ENCODE measurements at places on chromosomes 16 and 17.

- DNase-seq = no peak
Measured at GRCh38 chr16:68954911-68955635, 111.7 kb downstream of the TANGO6 start.

DNA sequence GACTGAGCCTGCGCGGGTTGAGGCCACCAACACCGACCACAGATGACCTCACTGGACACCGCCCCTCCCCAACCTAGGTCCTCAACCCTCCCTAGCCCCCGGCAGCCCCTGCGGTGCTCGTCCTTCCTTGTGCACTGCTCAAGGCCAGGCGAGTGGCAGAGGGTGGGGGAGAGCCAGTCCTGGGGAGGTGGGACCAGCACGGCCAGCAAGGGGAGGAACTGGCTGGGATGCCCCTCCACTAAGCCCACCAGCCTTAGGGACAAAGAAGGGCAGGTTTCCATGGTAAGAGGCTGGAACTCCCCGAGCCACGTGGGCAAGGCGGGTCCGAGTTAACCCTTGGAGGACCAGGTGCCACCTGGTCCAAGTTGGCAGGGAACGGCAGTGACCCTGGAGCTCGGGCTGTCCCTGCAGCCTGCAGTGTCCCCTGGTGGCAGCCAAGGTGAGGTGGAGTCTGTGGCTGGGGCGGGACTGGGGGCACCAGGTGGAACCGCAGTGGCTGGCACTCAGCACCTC is 9.2 kb downstream of the FSCN2 start:
- peak; percentile 83 for DNase-seq

DNA sequence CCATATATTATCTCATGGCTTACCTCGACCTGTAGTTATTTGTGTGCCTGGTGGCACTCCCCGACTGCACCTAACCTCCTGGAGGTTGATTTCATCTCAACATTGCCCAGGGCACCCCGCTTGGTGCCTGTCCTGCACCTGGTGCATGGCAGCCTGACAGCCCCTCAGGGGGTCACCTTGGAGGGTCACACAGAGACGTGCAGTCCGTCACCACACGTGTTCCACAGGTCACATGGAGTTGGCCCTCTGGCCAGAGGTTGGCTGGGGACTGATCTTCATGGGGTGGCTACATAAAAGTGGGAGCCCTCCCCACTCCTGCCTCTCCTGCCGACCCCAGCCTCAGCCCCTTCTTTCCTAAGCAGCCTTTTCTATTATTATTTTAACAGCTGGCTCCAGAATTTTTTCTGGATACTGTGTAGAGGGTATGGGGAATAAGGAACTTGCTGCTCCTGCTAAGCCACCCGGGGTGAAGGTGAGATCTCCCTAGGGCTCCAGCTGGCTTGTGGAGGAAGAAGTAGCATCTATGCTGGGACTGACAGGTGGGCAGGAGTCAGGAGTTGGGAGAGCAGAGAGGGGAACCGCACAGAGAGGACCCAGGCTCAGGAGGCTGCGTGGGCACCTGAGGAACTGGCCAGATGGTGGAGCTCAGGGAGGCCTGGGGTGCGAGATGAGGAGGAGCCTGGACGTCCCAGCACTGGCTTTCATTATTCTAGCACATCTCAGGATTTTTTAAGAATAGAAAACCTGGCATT is 12.5 kb upstream of the NKD1 start:
- no peak for DNase-seq

GRCh38 chr17:7686222-7687071 is 843 bp downstream of the TP53 start:
- peak; percentile 37 for DNase-seq

GRCh38 chr17:66002063-66002585 is 189.8 kb downstream of the CEP112 start:
- DNase-seq = no peak

DNA sequence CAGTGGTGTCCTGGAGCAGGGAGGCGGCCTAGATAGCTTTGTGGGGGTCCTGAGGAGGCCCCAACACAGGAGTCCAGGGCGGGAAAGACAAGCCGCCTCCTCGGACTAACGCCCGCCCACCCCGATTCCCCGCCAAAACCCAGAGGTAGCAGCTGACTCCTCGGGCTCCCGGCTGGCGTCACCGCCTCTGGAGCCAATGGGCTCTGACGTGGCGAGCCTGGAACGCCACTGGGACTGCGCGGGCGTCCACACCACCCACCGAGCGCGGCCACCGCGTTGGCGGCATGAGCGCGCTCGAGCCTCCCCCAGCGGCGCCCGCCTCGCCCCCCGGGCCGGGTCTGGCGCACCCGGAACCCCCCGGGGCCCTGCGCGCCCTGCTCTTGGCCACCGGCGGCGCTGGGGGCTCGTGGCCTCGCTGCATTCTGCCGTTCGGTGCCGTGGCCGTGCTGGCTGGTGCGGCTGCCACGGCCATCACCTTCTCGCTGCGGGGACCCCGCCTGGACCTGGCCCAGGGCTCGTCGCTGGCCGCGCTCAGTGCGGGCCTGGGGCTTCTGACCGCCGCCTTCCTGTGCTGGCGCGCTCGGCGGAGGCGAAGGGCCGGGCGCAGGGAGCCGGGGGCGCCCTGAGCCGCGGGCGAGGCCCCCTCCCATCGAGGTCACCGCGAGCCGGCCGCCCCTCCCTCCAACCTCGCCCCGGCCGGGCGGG is 3.4 kb upstream of the NTN3 start:
- DNase-seq = no peak

GRCh38 chr16:88636488-88637265 is 1.7 kb upstream of the IL17C start:
- DNase-seq = no peak

- DNase-seq = no peak
Measured at GRCh38 chr17:48527547-48527932, 3.3 kb downstream of the HOXB1 start.

DNA sequence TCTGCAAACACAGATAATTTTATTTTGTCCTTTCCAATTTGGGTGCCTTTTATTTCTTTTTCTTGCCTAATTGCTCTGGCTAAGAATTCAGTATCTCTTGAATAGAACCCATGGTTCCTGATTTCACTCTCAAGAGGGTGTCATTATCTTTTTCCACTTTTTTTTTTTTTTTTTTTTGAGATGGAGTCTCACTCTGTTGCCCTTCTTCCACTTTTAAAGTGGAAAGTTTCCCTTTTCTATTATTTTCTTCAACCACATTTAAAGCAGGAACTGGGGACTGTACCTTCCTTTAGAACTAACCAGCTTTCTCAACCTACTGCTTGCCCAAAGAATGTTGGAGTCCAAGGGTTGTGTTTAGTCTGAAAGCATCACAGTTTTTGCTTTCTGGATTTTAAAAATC is 31.1 kb downstream of the SLFN11 start:
- DNase-seq = no peak

DNA sequence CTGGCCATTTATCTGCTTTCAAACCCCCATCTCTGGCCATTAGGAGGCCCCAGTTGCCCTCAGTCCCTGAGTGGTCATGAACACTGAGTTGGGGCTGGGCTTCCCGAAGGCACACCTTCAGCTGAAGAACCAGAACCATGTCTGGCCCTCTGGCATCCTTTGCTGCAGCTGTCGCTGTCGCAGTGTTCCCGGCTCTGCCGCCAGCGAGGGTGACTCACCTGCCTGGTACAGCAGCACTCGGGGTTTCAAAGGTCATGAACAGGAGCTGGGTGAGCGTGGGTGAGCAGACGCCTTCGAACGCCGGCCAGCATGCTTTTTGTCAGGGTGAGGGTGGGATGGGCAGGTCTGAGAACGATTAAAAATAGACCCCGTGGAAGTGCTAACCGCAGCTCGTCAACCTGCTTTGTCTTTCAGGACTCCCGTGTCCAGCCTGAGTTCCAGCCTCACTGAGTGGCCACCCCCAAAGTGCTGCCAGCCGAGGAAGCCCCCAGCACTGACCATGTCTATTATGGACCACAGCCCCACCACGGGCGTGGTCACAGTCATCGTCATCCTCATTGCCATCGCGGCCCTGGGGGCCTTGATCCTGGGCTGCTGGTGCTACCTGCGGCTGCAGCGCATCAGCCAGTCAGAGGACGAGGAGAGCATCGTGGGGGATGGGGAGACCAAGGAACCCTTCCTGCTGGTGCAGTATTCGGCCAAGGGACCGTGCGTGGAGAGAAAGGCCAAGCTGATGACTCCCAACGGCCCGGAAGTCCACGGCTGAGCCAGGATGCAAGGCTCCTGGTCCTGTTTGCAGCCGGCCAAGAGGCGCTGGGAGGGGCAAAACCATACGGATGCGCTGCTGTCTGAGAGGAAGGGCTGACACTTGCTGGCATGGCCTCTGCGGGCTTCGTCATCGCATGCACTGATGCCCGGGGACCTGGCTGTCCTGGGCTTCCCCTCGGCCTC is 7.6 kb downstream of the SNN start:
- no peak for DNase-seq

- DNase-seq = no peak
Measured at GRCh38 chr17:11538366-11538765, 59.9 kb upstream of the DNAH9 start.

DNA sequence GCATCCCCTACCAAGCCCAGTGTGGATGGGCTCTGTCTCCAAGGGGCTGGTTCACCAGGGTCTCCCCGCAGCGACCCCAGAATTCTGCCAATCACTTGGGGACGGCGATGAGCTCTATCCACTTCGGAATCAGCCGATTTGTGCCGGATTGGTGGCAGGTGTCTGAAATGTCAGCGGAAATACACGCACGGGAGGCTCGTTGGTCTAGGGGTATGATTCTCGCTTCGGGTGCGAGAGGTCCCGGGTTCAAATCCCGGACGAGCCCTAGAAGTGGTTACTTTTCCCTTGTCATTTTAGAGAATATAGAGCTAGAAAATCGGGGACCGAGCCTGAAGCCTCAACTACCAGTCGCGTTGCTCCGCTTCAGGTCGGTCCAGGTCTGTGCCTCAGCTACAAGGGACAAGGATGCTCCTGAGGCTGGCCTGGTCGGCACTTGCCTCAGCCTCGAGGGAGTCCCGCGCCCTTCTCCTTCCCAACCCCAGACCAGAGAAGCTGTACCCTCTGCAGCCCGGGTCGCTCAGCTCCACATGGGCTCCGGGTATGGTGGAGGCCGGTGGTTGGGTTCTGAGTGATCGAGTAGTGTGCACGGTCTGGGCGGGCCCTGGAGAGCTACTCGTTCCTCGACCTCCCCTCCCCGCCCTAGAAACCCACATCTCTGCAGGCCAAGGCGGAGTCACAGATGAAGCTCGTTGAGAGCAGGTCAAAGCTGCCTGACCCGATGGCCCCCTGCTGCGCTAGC is 16.0 kb upstream of the OR1F1 start:
- peak; percentile 49 for DNase-seq

DNA sequence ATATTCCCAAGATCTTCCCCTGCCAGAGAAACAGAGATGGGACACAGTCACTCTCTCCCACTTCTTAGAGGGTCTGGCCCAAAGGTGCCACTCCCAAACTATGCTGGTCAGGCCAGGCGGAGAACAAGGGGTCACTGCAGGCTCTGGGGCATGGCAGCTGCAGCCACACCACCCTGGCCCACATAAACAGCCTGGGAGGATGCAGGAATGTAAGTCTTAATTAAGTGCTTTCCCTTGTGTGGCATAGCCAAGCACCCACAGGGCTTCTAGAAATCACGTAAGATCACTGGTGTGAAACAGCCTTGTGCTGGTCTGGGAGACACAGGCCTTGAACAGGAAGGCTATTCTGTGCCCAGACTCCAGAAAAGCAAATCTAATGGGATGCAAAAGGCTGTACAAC is 31.5 kb downstream of the ABCC12 start:
- DNase-seq = no peak

DNA sequence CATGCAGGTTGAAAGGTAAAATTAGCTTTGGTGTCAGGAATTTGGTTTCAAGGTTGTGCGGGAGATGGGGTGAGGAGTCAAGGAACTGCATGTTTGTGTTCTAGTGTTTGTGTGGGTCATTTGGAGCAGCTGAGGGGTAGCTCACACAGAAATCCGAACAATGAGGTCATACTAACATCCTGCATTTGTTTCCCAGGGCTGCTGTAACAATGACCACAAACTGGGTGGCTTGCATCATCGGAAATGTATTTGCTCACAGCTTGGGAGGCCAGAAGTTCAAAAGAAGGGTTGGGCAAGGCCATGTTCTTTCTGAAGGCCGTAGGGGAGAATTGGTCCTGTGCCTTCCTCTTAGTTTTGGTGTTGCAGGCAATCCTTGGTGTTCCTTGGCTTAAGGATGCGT is 287.4 kb downstream of the HAPSTR1 start:
- DNase-seq = no peak

DNA sequence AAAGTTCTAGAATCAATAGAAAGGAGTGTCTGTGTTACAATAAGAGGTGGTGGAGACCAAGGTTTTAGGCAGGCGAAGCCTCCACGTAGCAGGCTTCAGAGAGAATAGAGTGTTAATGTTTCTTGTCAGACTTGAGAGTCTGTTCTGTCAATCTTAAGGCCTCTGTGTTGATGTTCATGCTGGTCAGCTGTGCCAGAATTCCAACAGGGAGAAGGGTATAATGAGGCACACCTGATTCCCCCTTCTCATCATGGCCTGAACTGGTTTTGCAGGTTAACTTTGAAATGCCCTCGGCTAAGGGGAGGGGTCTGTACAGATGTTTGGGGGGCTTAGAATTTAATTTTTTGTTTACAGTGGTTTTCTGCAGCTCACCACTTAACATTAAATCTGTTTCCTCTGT is 46.0 kb downstream of the RNF112 start:
- no peak for DNase-seq

- DNase-seq = no peak
Measured at GRCh38 chr17:46039592-46040186, 40.6 kb downstream of the STH start.

DNA sequence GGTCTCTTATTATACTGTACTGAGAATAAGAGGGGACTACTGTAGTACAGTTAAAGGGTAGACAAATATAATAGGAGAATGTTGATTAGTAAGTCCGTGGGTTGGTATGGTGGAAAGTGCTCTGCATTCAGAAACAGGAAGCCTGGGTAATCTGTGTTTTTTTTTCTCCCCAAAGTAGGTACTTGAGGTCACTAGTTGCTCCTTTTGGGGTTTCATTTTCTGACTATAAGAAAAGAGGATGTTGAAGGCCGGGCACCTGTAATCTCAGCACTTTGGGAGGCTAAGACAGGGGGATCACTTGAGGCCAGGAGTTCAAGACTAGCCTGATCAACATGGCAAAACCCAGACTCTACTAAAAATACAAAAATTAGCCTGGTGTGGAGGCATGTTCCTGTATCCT is 42.0 kb upstream of the MMD start:
- DNase-seq = no peak

DNA sequence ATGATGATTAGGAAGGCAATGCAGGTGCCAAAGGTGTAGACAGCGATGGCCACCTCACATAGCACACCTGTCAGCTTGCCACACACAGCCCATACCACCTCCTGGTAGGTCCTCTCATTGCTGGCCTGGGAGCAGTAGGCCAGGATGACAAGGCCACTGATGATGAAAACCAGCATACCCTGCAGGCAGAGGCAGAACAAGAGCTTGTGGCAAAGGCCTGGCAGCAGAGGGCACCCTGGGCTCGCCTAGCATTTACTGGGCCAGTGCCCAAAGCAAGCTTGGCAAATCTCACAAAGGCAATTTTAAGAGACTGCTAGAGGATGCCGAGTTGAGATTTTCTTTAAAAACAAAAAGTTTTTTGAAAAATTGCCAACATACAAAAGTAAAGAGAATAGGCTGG is 5.9 kb downstream of the SLC38A7 start:
- no peak for DNase-seq

- DNase-seq = no peak
Measured at GRCh38 chr16:84976644-84977400, 34.5 kb downstream of the ZDHHC7 start.

- no peak for DNase-seq
Measured at GRCh38 chr16:30893417-30893743, 497 bp downstream of the BCL7C start.
